ENCODE measurements at places on chromosomes 1 and 21. TPM values are rescaled to one million over a fixed set of nuclear protein-coding genes. Genes with fewer than 3 reads are reported as not detected.

Gene OR2T33
- not detected for total RNA-seq

Gene GUCA2A
- total RNA-seq, result not detected

Gene SPRR2F
- total RNA-seq, result not detected

Gene HPDL
- 5.5 TPM for total RNA-seq

Gene LEPR
- 4.2 TPM for total RNA-seq

Gene MAP3K7CL
- total RNA-seq, result 7.7 TPM

Gene NEGR1
- not detected for total RNA-seq

Gene EPHA10
- total RNA-seq, result not detected

Gene SPRR1B
- not detected for total RNA-seq

Gene AMY2A
- total RNA-seq, result not detected

Gene PIK3R3
- 5.0 TPM for total RNA-seq

Gene TRIM17
- total RNA-seq, result 2.8 TPM

Gene GCSAML
- not detected for total RNA-seq

Gene HSPB7
- not detected for total RNA-seq

Gene TAS1R2
- not detected for total RNA-seq

Gene AMPD1
- not detected for total RNA-seq

Gene CD247
- total RNA-seq, result 242 TPM

Gene TAS1R1
- total RNA-seq, result 0.08 TPM

Gene OR2L5
- not detected for total RNA-seq

Gene UBE2U
- not detected for total RNA-seq

Gene TNFSF4
- total RNA-seq, result 0.83 TPM

Gene C1QA
- not detected for total RNA-seq

Gene MED8
- total RNA-seq, result 35.6 TPM

Gene FNDC5
- total RNA-seq, result not detected

Gene CASP9
- 21.5 TPM for total RNA-seq

Gene PTPRF
- 2.4 TPM for total RNA-seq

Gene HES2
- total RNA-seq, result 0.13 TPM

Gene CFAP45
- 1.3 TPM for total RNA-seq

Gene LENEP
- total RNA-seq, result 1.2 TPM

Gene KLF18
- not detected for total RNA-seq

Gene HHAT
- total RNA-seq, result 0.76 TPM

Gene BCL10
- 30.1 TPM for total RNA-seq

Gene SPRR5
- total RNA-seq, result not detected

Gene HOOK1
- total RNA-seq, result 0.98 TPM

Gene C1orf174
- 25.5 TPM for total RNA-seq
